ENCODE measurements at places on chromosomes 11 and 22.

DNA sequence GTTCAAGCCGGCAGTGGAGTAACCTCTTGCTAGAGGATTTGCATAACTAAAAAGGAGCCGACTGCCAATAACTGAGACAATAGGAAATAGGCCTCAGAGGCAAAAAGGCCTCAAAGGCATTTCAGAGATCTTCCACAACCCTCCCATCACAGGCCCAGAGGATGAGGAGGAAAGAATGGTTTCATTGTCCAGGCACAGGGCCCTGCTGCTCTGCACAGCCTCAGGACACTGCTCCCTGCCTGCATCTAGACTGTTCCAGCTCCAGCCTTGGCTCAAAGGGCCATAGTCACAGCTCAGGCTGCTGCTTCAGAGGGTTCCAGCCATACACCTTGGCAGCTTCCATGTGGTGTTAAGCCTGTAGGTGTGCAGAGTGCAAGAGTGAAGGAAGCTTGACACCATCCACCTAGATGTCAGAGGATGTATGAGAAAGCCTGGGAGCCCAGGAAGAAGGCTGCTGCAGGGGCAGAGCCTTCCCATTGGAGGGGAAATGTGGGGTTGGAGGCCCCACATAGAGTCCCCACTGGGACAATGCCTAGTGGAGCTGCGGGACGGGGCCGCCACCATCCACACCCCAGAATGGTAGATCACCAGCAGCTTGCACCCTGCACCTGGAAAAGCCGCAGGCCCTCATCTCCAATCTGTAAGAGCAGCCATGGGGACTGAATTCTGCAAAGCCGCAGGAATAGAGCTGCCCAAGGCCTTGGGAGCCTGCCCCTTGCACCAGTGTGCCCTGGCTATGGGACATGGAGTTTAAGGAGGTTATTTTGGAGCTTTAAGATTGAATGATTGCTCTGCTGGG, 8.2 kb upstream of the LRP5 start:
- DNase-seq = no peak

DNA sequence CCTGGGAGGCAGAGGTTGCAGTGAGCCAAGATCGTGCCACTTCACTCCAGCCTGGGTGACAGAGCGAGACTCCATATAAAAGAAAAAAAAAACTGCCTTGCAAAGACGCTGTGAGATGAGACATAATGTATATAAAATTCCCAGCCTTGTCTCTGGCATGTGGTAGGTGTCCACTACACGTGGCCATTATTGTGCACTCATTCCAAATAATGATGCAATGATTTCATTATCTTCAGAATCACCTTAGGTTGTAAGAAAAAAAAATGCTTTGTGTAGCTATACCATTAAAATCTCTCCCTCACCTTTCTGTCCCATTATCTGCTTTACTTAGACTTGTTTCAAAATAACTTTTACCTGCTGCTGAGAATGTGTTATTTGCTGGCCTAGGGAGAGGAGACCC, 41.6 kb downstream of the C11orf96 start:
- DNase-seq = no peak

DNA sequence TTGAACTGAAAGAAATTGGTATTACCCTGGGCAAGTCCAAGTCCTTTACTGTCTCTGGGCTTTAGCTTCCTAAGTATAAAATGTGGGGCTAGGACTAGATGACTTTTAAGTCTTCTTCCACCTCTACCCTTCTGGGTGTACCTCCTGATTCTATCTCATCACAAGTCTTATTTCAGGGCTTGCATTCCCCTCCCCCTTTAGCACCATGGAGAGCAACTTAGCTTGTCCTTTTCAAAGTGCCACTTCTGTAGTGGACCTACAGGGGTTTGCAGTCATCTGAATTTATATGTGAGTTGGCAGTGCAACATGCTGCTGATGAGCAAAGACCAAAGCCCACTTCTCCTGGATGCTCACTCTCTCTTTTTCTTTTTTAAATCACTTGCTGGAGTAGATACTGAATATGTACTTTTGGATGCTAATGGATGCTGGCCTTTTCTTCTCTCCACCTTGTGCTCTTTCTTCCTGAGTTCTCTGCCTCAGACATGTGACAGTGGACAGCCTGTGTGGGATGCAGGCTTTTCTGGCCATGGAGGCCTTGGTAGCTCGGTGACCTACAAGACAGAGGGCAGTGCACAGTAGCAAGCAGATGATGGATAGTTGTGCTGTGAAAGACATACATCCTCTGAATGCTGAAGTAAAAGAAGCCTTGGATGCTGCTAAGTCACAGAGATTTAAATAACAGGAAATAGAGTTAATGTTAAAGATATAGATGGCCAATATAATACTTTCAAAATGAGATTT, 185.0 kb downstream of the NELL1 start:
- DNase-seq = no peak

DNA sequence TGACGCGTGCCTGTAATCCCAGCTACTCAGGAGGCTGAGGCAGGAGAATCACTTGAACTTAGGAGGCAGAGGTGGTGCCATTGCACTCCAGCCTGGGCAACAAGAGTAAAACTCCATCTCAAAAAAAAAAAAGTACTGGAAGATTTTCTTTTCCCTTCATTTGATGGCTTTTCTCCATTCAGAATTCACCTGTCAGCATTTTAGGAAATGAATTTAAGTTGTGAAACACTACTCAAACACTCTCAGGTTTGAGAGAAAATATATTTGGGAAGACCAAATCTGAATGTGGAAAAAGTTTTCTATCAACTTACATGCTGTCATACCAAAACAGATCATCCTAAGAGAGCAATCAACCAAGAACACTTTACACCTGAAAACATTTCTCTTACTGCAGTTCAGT, 2.7 kb downstream of the EIF4ENIF1 start:
- DNase-seq = no peak

DNA sequence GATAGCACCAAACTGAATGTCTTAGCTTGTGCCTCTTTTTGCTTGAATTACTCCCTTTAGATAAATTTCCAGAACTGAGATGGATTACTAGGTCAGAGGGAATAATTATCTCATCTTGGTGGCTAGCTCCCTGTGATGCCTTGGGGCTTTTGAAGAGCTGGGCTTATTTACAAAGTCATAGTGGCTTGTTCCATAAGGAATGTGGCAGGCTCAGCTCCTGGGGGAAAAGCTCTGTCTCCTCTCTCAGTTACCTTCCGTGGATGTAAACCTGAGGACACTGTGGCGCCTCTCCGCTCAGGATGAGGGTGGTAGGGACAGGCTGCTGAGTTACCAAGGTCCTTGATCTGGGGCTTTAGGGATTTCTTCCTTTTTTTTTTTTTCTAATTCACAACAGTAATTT, 121.7 kb downstream of the PARVA start:
- DNase-seq = no peak

DNA sequence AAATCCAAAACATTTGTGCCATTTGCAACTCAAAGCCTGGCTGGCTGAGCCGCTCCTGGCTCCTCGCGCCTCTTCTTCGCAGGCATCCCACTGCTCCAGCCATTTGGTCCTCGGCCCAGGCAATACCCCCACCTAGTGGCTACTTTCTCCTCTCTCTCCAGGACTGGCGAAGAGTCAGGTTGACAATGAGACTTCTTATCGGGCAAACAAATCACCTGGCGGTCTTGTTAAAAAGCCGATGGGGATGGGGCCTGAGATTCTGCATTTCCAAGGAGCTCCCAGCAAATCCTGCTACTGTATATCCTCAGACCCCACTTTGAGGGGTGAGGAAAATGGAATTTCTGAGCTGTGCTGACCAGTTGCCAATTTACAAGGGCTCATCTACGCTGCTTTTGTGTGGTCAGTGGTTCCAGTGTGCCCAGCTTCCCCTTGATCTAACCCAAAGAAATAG, 89.0 kb downstream of the ISX start:
- DNase-seq = no peak

- no peak for DNase-seq
Observed at GRCh38 chr22:27804470-27805297, 3.1 kb upstream of the MN1 start.

DNA sequence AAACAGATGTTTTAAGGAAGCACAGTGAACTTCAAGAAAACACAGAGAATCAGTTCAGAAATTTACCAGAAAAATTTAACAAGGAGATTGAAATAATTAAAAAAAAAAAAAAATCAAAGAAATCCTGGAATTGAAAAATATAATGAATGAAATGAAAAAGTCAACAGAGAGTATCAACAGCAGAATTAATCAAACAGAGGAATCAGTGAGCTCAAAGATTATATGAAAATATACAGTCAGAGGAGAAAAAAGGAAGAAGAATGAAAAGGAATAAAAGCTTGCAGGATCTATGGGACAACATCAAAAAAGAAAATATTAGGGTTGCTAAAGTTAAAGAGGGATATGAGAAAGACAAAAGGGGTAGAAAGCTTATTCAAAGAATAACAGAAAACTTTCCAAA, 82.3 kb downstream of the XRRA1 start:
- DNase-seq = no peak

DNA sequence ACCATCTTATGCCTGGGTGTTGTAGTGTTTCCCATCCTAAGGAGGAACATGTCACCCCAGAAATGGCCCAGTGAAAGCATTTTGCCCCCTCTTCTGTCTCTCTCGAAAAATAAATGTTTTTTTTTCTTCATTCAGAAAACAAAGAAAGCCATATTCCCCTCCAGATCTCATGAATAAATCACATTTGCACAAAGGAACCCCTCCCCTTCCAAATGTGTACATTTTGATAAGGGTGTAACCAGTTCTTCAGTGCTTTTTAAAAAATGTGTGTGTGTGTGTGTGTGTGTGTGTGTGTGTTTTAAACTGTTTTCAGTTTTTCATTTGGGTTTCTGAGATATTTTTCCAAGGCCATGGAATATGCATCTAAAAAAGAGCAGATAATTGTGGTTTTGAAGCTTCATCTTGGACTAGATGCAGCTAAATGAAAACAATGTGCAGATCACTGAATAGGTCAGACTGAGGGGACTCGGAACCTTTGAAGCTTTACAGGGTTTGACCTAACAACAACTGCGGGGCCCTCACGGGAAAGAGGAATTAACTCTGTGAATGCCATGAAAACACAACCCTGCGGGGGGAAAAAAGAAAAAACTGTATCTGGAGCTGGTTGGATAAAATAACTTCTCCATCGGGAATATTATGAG, 76.4 kb downstream of the YAP1 start:
- no peak for DNase-seq

DNA sequence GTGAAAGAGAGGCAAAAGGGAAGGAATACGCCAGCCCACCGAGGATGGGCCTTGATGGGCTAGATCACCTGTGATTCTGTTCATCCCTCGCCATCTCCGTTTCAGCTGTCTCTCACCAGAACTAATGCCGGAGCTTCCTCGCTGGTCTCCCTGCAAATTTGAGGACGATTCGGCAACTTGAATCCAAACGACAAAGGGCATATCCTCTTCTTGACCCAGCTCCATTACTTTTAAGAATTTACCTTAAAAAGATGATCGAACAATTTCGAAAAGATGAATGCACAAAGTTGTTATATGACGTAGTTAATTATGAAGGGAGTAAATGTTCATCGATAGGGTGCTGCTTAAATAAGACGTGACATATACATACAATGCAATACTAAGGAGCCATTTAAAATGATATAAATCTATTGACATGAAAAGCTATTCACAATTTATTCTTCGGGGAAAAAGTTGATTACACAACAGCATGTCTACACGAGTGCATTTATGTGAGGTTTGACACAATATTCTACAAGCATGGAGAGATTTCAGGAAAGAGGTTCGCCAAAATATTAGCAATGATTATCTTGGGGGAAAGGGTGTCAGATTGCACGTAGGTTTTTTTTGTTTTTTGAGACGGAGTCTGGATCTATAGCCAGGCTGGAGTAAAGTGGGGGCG, 937 bp upstream of the FAM168A start:
- DNase-seq = no peak

DNA sequence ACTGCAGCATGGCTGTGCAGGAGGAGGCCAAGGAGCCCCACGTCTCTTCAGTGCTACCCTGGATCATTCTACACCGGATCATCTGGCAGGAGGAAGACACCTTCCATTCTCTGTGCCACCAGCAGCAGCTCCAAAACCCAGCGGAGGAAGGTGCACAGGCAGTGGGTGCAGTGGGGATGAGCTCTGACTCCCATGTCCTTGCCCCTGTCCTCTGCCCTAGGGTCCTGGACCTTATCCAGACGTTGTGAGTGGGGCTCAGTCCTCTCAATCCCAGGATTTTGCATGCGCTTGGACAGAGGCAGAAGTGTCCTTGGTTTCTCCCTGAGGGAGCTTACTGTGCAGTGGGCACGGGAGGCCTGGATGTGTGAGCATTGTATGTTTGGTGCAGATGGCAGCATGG, 61.3 kb downstream of the CABIN1 start:
- no peak for DNase-seq

DNA sequence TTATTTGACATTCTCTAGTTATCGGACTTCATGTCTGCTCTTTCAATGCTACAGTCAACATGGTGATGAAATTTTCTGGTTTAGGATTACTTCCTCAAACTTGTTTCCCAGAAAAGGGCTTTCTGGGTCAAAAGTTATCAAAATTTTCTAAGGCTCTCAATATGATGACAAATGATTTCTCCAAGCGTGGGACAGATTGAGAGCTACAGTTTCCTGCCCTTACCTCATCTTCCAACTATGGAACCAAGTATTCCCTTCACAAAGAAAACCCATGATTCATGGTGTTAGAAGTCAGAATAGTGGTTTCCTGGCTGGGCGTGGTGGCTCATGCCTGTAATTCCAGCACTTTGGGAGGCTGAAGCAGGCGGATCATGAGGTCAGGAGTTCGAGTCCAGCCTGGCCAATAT, 17.8 kb downstream of the MYO18B start:
- DNase-seq = peak; percentile 82

GRCh38 chr11:66986178-66986545, 11.1 kb downstream of the C11orf86 start:
- no peak for DNase-seq

DNA sequence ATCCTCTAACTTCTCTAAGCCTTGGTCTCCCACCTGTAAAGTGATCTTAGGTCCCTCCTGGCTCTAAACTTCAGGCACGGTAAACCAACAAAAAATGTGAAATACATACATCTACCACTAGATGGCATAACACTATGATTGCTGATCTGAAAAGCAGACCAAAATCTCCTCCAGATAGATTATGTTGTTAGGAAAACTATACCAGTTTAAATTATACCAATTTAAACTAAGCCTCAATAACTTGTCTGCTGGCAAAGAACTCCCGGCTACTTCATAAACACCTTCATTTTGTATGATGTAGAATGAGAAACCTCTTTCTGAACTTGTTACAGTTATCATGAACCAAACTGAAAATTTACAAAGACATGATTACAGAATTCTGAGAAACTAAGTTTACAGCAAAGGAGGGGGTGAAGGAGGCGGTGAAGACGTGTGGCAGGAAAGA, 85.9 kb downstream of the SBF2 start:
- peak; percentile 5 for DNase-seq

- no peak for DNase-seq
Observed at GRCh38 chr11:57313788-57314135, 11.0 kb downstream of the TNKS1BP1 start.

GRCh38 chr11:8989453-8989852, 14.3 kb downstream of the NRIP3 start:
- no peak for DNase-seq

DNA sequence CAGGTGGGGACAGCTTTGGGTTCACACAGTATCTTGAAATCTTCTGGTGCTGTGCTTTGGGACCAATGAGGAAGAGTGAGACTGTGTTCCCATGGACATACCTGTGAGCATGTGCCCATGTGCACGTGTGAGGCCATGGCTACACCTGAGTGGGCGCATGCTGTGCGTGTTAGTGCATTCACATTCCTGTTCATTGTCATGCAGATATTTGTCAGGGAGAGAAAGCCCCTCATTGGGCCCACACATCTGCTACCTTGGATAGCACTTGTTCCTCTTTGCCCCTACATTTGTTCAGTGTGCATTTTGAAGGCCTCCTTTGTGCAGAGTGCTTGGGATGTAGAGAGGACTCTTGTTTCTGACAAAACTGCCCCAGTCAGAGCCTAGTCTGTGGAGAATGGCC, 154.3 kb upstream of the E2F8 start:
- DNase-seq = no peak
